ENCODE measurements at places on chromosomes 4 and X.
A peak's percentile ranks its signal among the peaks of the same experiment; 100 is the strongest.

DNA sequence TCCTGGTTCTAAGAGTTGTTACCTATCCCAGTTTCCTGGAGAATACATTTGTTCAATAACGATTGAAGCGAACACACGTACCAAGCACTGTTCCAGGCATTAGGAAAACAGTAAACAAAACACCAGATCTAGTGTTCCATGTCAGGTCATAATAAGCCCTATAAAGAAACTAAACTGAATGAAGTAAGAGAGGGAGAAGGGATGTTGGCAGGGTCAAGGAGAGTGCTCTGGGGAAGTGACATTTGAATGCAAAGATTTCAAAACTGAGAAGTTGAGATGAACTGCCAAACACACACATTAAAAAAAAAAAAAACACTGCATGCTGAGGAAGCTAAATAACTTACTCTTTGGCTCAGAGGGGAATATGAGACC lies 14.4 kb upstream of the ENAM start:
- no peak for DNase-seq

- DNase-seq = peak; percentile 92
Observed at GRCh38 chr4:83284193-83285054, at the start of gene COQ2. COQ2 (minus strand) TSS chr4:83284798; CDS start chr4:83284764, 34 bp downstream.

- DNase-seq = peak; percentile 42
Observed at GRCh38 chr4:88573995-88574394, 18.3 kb upstream of the HERC3 start.

- DNase-seq = no peak
Observed at GRCh38 chr4:51866835-51867234, 23.9 kb downstream of the DCUN1D4 start.

DNA sequence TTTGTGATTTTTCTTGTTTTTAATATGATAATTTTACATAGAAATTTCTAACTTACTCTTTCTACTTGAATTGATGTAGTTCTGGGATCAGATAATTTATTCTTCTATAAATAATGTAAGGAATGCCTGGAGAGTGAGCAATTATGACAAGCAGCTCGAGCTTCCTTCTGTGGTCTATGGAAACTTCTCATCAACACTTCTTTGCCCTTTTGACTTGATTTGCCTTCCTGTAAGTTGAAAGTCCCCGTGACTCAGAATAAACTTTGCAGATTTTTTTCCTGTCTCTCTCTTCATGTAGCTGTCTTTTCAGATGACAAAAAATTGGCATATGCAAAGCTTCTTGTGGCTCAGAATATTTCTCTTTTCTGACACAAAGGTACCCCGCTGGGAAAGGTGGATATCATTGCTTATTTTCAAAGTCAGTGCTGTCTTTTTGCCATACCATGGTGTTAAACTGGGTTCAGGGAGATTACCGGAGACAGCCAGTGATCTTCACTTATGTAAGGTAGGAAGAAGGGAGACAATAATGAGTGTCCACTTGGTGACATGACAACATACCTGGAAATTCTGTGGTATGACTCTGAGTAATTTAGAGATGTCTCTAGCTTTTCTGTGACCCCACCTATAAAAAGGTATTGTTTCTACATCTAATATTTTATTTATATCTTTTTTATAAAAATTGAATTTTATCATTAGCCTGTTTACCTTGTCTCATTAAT lies 278.6 kb upstream of the GNPDA2 start:
- no peak for DNase-seq

DNA sequence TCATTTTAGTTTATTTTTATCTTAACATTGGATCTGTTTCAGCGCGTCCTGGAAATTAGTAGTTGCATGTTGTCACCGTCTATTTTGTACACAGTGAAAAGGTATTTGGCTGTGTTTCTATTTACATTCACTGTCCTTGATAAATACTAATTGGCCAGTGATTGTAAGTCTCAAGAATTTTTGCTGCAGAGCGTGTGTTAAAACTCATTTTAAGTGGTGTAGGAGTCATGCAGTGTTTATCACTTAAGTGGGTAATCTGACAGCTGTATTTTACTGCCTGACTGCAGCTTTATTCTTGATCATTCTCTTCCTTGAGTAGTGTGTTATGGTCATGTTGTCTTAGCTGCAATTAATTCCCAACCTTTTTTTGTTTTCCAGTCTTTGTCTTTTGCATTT lies 9.8 kb downstream of the GUCY1A1 start:
- no peak for DNase-seq

DNA sequence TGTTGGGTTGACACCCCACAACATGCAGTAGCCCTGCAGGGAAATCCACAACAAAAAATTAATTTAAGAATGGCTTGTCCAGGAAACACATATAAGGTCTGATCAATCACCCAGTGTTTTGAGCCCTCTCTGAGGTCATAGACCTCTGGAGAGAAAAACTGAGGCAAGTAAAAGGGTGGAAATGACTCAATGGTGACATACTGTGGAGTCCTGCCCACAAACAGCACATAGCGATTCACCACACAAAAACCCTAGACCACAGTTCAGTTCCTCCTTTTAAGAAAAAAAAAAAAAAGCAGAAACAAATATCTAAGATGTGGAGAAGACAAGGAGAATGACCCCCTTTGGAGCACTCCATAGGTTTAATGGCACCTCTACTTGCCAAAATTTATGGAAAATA lies 2691.0 kb downstream of the PCDH7 start:
- DNase-seq = no peak

GRCh38 chr4:37464373-37465128 lies 220.0 kb downstream of the NWD2 start:
- no peak for DNase-seq

GRCh38 chrX:20421275-20421674 lies 154.6 kb upstream of the RPS6KA3 start:
- DNase-seq = no peak

- no peak for DNase-seq
Observed at GRCh38 chr4:145829629-145830395, 108.8 kb downstream of the ZNF827 start.

GRCh38 chr4:91366554-91366953 lies 937.2 kb upstream of the GRID2 start:
- DNase-seq = no peak

DNA sequence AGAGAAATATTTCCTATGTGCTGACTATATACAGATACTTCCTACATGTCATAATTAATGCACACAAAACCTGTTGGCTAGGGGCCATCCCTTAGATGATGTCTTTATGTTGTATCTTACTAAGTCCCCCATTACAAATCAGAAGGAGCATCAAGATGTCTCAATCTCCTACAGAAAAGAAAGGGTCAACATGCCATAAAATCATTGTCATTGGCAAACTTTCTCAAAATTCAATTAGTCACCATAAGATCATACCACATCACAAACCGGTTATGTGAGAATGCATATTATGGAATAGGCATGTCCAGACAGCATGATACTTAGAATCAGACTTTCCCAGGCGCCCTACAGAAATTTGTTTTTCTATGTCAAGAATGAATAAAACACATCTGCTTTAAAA lies 175.2 kb upstream of the TET2 start:
- no peak for DNase-seq

GRCh38 chr4:68176904-68177303 lies 47.2 kb upstream of the TMPRSS11F start:
- DNase-seq = no peak

GRCh38 chrX:10634392-10635161 lies 14.2 kb upstream of the MID1 start:
- DNase-seq = peak; percentile 94

- no peak for DNase-seq
Observed at GRCh38 chr4:102139132-102139573, 206.1 kb downstream of the SLC39A8 start.

DNA sequence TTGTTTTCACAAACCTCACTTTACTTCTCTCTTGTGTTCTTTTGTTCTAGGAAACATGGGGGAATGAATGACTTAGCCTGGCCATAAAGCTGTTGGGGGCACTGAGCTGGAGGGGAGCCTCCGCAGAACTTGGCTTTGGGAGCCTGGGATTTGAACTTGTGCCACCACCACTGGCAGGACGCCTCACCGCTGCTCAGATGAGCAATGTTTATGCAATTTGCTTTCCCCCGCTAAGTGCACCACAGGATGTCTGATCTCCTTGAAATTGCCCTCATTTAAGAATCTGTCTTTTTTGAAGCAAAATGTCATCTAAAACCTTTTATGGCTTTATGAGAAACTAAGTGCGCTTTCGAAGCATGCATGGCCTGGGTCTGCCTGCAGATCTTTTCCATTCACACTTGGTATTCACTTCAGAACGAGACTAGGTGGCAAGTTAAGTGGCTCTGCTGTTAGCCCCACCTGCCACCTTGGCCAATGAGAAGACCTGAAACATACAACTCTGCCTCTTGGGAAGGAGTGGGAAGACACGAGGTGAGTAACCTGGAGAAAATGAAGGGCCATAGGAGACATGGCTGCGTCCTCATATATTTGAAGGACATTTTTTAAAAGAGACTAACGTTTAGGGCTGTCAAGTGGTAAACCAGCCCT lies 119.3 kb downstream of the LDB2 start:
- DNase-seq = peak; percentile 55

DNA sequence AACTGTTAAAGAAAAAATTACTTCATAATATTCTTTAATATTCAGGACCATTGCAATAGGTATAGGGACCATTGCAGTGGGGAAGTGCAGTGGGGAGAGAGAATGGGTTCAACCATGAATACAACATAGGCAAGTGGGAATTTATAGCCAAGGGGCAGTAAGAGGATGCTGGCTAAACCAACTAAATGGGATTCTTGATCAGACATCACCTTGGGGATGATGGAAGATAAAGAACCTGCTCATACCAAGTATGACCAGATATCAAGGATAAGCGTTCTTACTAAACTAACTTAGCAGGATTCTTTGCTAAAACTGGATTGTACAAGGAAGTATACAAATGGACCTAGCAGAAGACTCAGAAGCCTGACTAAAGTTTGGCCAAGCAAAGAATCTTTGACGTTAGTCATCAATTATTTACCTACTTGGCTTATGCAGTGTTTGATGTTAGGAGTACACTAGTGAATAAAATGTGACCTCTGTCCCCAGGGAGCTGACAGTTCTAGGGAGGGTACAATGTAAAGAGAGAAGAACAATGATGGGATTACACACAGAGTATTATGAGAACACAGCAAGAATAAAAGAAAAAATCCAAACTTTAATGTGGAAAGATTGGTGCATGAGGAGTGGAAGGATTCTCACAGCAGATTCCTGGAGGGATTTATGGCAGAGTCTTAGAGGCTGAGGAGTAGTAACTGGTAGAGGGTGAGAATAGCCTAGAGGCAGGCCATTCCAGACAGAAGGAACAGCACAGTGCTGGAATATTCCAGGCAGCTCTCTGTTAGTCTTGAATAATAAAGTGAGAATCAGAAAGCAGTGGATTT lies 54.7 kb upstream of the MYOZ2 start:
- DNase-seq = no peak

DNA sequence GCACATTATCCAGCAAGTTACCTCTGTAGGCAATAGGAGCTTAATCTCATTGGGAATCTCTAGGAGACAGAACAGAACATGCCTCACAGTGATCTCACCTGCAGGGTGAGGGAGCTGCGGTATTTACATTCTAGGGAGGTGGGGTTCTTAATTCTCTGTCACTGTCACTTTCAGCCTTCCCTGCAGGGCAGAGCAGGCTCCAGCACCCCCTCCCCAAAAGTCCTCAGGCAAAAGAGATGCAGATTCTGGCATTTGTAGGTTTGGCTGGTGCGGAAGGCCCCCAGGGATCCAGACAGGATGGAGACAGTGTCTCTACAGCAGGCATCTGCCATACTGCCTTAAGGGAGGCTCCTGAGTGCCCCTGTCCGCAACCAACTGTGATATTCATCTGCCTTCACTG lies 166.4 kb upstream of the ATP6AP2 start:
- no peak for DNase-seq

- DNase-seq = no peak
Observed at GRCh38 chr4:10974371-10974770, 289.8 kb upstream of the CLNK start.

GRCh38 chrX:132652871-132653270 lies 164.0 kb upstream of the MBNL3 start:
- no peak for DNase-seq

- DNase-seq = no peak
Observed at GRCh38 chr4:127525608-127526007, 107.1 kb upstream of the INTU start.

DNA sequence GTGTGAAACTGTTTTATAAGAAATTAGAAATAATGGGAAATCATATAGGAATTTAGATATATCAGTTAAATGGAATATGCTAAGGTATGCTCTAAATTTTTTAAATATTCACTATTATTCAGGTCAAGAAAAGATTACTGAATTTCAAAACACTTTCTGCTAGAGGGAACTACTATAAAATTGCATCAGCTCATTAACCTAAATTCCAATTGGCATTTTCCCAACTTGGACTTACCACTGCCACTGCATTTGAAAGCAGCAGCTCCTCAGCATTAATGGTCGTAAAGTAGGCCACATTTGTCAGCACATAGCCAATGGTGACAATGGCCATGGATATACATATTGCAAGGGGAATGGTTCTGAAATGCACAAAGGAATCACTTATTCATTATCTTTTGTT lies 57.3 kb downstream of the SLC7A11 start:
- DNase-seq = no peak

- DNase-seq = peak; percentile 37
Observed at GRCh38 chr4:77911842-77912450, 49.3 kb downstream of the MRPL1 start.

DNA sequence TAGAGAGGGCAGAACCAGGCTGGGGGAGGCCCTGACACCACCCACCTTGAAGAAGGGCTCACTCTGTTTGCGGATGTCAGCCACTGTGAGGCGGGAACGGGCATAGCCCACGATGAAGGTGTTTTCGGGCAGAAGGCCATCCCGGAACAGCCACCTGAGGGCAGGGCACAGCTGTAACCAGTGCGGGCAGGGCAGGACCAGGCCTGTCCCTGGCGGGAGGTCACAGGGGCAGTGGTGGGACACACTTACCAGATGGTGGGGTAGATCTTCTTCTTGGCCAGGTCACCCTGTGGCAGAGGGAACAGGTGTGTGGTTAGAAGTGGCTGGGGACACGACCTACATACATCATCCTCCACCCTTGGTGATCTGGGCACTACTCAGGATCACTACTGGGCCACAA lies 10.8 kb downstream of the G6PD start:
- DNase-seq = no peak

DNA sequence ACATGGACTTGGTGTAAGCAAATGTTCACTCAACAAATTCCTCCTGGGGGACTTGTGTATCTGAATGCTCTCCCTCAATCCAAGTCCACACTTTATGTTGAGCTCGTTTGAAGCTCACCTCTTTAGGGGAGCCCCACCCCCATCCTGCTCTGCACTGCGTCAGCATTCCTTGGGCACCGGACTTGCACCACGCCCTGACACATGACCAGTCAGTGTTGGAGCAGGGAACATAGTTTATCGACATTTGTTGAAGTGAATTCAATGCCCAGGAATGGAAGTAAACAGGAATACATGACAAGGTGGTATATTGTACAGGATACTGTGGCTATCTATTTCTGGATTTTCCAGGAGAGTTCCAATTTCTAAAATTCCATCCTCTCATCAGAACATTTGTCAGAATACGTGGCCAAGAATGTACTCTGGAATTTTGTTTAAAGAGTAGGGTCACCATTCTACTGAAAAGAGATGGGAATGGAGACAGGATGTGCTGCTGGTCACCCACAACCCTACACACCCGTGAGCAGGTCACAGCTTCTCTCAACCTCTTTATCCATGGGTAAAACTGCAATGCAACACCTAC lies 60.0 kb upstream of the LNX1 start:
- DNase-seq = peak; percentile 21

GRCh38 chr4:173038192-173038896 lies 130.3 kb upstream of the GALNT7 start:
- DNase-seq = no peak

GRCh38 chr4:141133146-141133998 lies at the start of gene RNF150:
RNF150 (minus strand) TSS chr4:141133469.
- peak; percentile 92 for DNase-seq

GRCh38 chr4:185096032-185096653 lies 46.9 kb upstream of the SLC25A4 start:
- DNase-seq = peak; percentile 31
